ENCODE measurements at places on chromosomes 13 and 19. TPM values are rescaled to one million over a fixed set of nuclear protein-coding genes. Genes with fewer than 3 reads are reported as not detected.

- H3K27me3 ChIP-seq, result no peaks in the 10 kb centered on the region
- H3K4me1 ChIP-seq, result no peaks in the 10 kb centered on the region
- DNase-seq, result no peak
- no peak overlapping the region for H3K4me3 ChIP-seq
These were observed 38.6 kb downstream of the LIG4 start for GRCh38 chr13:108176685-108177274.

Gene PODNL1
- total RNA-seq, result 0.68 TPM

GRCh38 chr13:95386370-95386769, 85.1 kb upstream of the ABCC4 start:
- DNase-seq, result no peak
- H3K4me3 ChIP-seq, result no peak overlapping the region
- H3K4me1 ChIP-seq, result no peaks in the 10 kb centered on the region
- no peaks in the 10 kb centered on the region for H3K36me3 ChIP-seq

Gene TDRD12
- total RNA-seq, result 1.3 TPM

Gene KLK5
- not detected for total RNA-seq

- no peaks in the 10 kb centered on the region for H3K36me3 ChIP-seq
- DNase-seq, result no peak
- peaks cover 4% of the 10 kb centered on the region for H3K27me3 ChIP-seq
- peaks cover 3% of the 10 kb centered on the region for H3K4me1 ChIP-seq
These were observed 103.7 kb downstream of the RXFP2 start for GRCh38 chr13:31843044-31843443.

Gene RFPL4A
- total RNA-seq, result not detected

Gene CLDN10
- 20.7 TPM for total RNA-seq

DNA sequence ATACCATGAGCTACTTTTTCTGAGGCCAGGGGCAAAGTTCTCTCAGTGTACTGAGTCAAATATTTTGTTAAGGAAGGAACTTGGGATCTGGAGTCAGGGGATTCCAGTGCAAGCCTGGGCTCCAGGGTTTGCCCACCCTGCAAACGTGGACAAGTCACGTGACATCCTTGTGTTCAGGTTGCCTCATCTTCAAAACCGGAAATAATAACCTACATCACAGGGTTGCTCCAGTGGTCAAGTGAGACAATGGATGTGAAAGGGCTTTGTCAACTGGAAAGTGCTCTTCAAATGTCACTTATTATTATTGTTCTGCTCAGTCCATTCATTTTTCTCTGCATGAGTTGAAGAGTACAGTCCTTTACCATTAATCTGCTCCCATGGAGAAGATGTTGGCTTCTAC, 414.9 kb downstream of the COG6 start:
- DNase-seq, result no peak
- no peak overlapping the region for H3K4me3 ChIP-seq
- no peaks in the 10 kb centered on the region for H3K36me3 ChIP-seq

GRCh38 chr19:14943601-14944000, 2.3 kb downstream of the OR7C2 start:
- H3K27me3 ChIP-seq, result no peaks in the 10 kb centered on the region
- DNase-seq, result no peak
- no peak overlapping the region for H3K27ac ChIP-seq
- no peak overlapping the region for H3K4me3 ChIP-seq

Gene ZNF888
- total RNA-seq, result 12.1 TPM

Gene DPF1
- total RNA-seq, result 12.0 TPM

GRCh38 chr13:95124959-95125358, 176.3 kb downstream of the ABCC4 start:
- no peaks in the 10 kb centered on the region for H3K27me3 ChIP-seq
- H3K4me1 ChIP-seq, result no peaks in the 10 kb centered on the region
- no peaks in the 10 kb centered on the region for H3K36me3 ChIP-seq
- H3K4me3 ChIP-seq, result no peak overlapping the region

GRCh38 chr13:80116107-80116506, 224.8 kb downstream of the SPRY2 start:
- H3K4me1 ChIP-seq, result no peaks in the 10 kb centered on the region
- DNase-seq, result no peak
- no peak overlapping the region for H3K27ac ChIP-seq
- H3K27me3 ChIP-seq, result no peaks in the 10 kb centered on the region
- H3K36me3 ChIP-seq, result no peaks in the 10 kb centered on the region

- H3K4me3 ChIP-seq, result no peak overlapping the region
- peaks cover 4% of the 10 kb centered on the region for H3K4me1 ChIP-seq
- no peak for DNase-seq
- no peaks in the 10 kb centered on the region for H3K27me3 ChIP-seq
- no peak overlapping the region for H3K27ac ChIP-seq
These were observed 695.3 kb downstream of the DIAPH3 start for GRCh38 chr13:59468396-59468795.

- H3K27me3 ChIP-seq, result no peaks in the 10 kb centered on the region
- no peaks in the 10 kb centered on the region for H3K36me3 ChIP-seq
- H3K4me1 ChIP-seq, result peaks cover 21% of the 10 kb centered on the region
- DNase-seq, result no peak
- peak overlapping the region; percentile 10 for H3K27ac ChIP-seq
These were observed 98.7 kb upstream of the RNF113B start for GRCh38 chr13:98275681-98276171.

Gene KRTDAP
- total RNA-seq, result 0.87 TPM

- H3K4me1 ChIP-seq, result peaks cover 34% of the 10 kb centered on the region
- peak overlapping the region; percentile 63 for H3K4me3 ChIP-seq
- no peak for DNase-seq
- H3K27ac ChIP-seq, result peak overlapping the region; percentile 69
These were observed 189.3 kb downstream of the TM9SF2 start for GRCh38 chr13:99690426-99691174.

- no peaks in the 10 kb centered on the region for H3K27me3 ChIP-seq
- no peaks in the 10 kb centered on the region for H3K36me3 ChIP-seq
- no peak for DNase-seq
- no peaks in the 10 kb centered on the region for H3K4me1 ChIP-seq
- H3K4me3 ChIP-seq, result no peak overlapping the region
These were observed 24.2 kb downstream of the PPP1R37 start for GRCh38 chr19:45117167-45117594.

DNA sequence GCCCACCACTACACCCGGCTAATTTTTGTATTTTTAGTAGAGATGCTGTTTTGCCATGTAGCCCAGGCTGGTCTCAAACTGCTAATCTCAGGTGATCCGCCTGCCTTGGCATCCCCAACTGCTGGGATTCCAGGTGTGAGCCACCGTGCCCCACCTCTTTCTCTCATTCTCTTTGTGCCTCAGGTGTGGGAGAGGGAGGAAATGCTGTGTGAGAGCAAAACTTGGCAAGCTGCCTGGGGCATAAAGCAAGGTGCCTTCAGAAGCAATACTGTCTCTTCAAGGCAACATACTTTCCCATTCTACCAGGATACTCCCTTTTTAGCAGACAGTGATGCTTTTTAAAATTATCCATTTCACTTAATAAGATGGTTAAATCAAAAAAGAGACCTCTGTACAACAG, 53.2 kb upstream of the RFC3 start:
- no peak for DNase-seq
- H3K27me3 ChIP-seq, result no peaks in the 10 kb centered on the region
- H3K27ac ChIP-seq, result no peak overlapping the region

Gene SGCG
- not detected for total RNA-seq

DNA sequence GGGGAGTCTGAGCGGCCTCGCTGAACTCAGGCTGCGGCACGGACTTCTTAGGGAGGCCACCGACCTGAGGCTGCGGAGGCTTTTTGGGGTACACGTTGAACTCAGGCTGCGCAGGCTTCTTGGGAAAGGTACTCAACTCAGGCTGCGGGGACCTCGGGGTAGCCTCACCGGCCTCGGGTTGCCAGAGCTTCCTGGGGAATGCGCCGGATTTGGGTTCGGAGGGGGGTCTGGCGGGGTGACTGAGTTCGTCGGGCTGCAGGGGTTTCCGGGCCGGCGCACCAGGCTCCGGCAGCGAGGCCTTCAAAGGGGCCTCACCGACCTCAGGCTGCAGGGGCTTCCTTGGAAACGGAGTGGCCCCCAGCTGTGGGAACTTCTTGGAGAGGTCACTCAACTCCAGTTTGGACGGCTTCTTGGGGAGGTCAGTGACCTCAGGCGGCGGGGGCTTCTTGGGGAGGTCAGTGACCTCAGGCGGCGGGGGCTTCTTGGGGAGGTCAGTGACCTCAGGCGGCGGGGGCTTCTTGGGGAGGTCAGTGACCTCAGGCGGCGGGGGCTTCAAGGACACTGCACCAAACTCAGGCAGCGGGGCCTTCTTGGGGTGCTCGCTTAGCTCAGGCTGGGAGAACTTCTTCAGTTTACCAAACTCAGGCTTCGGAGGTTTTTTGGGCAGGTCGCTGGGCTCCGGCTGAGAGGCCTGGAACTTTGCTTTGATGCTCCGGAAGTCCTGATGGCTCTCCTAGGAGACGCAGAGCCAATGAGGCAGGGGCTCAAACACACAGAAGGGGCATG, 3.2 kb downstream of the PRAM1 start:
- H3K4me1 ChIP-seq, result no peaks in the 10 kb centered on the region
- H3K27me3 ChIP-seq, result no peaks in the 10 kb centered on the region
- H3K27ac ChIP-seq, result no peak overlapping the region
- no peaks in the 10 kb centered on the region for H3K36me3 ChIP-seq
- DNase-seq, result no peak

Gene SIGLEC8
- total RNA-seq, result not detected

GRCh38 chr13:29081036-29081435, 260.9 kb downstream of the MTUS2 start:
- no peak overlapping the region for H3K27ac ChIP-seq
- no peaks in the 10 kb centered on the region for H3K36me3 ChIP-seq
- H3K4me1 ChIP-seq, result no peaks in the 10 kb centered on the region
- H3K27me3 ChIP-seq, result no peaks in the 10 kb centered on the region

GRCh38 chr13:45434556-45435371, 16.6 kb upstream of the SLC25A30 start:
- H3K4me3 ChIP-seq, result no peak overlapping the region
- DNase-seq, result no peak
- peaks cover 2% of the 10 kb centered on the region for H3K4me1 ChIP-seq
- H3K27ac ChIP-seq, result no peak overlapping the region
- no peaks in the 10 kb centered on the region for H3K36me3 ChIP-seq

DNA sequence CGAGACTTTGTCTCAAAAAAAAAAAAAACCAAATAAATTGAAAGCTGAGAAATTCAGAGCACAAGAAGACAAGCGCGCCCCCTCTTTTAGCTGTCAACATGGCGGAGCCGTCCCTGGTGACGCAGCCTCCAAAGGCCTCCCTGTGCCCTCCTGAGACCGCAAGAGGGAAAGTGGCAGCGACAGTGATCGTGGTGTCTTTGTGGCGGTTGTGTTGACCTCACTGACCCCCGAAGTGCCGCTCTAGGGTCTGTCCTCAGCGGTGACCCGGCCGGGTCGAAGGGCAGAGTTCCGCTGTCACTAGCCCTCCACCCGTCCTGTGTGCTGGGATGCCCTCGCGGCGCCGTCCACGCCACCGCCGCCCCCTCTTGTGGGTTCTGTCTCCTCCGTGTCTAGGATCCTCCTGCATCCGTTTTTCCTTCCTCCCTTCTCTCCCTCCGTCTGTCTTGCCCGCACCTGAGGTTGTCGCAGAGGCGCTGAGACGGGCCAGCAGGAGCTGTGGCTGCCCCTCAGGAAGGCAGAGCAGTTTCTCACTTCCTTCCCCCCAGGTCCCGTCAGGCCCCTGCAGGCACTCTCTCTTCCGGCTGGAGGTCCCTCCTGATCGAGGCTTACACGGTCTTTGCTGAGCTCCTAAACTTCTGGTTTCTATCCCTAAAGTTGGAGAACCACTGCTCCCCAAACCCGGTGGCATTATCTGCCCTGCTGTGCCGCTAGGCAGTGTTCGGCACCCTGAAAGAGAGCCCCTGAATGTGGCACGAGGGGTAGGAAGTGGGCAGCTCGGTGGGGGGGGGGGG, 7.2 kb downstream of the UHRF1 start:
- H3K27me3 ChIP-seq, result no peaks in the 10 kb centered on the region
- no peaks in the 10 kb centered on the region for H3K4me1 ChIP-seq
- H3K36me3 ChIP-seq, result peaks cover 28% of the 10 kb centered on the region
- no peak overlapping the region for H3K27ac ChIP-seq
- H3K4me3 ChIP-seq, result no peak overlapping the region

- H3K27ac ChIP-seq, result no peak overlapping the region
- no peaks in the 10 kb centered on the region for H3K27me3 ChIP-seq
- DNase-seq, result peak; percentile 81
- H3K4me1 ChIP-seq, result no peaks in the 10 kb centered on the region
- no peaks in the 10 kb centered on the region for H3K36me3 ChIP-seq
These were observed 579.5 kb downstream of the UQCRFS1 start for GRCh38 chr19:28633319-28634018.

DNA sequence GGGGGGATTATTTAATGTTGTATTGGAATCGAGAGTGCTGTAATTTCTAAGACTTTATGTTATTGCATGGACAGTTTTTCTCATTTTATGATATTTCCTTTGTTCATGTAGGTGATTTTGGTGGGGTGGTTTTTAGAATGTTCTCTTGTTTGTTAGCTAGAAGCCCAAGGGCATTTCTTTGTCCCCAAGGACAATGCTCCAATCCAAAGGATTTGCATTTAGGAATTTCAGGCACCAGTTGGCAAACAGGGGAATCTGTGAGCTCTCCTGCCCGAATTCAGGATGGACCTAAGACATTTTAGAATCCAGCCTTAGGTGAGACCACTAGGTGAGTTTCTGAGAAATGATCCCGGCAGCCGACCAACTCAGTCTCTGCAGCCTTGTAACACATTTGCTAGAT, 324.9 kb downstream of the KCNRG start:
- no peaks in the 10 kb centered on the region for H3K27me3 ChIP-seq
- DNase-seq, result no peak
- no peak overlapping the region for H3K4me3 ChIP-seq
- H3K4me1 ChIP-seq, result no peaks in the 10 kb centered on the region
- no peaks in the 10 kb centered on the region for H3K36me3 ChIP-seq
- H3K27ac ChIP-seq, result no peak overlapping the region

Gene IZUMO4
- total RNA-seq, result 3.0 TPM

DNA sequence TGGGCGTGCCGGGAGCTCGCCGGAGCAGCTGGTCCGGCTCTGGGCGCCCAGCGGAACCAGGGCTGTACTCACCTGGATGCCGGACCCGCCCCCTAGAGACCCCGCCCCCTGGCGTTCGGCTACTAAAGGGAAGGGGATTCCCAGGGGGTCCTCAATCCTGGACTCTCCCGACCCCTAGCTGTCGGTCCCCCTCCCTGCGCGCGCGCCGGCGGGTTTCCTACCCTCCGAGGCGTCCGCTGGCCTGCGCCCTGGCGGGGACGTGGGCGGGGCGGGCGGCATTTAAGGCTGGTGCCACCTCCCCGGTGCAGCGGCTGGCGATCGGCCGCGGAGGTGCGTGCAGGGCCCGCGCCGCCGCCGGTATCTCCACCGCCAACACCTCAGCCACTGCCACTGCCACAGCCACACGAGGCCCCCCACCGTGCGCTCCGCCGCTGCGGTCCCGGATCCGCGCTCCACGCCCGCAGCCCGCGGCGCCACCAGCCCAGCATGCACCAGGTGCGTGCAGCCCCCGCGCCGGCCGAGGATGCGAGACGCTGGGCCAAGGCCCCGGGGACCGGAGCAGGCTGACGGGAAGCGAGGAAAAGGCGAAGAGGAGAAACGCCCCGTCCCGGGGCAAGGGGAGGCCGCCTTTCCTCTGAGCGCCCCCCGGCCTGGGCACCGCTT, at the start of gene ATP12A:
TSS of gene ATP12A (plus strand) at position 151 of the 663 bp plus-strand sequence. CDS start at position 487, 336 bp downstream.
- DNase-seq, result peak; percentile 84
- no peaks in the 10 kb centered on the region for H3K36me3 ChIP-seq
- H3K27me3 ChIP-seq, result no peaks in the 10 kb centered on the region
- H3K4me1 ChIP-seq, result peaks cover 2% of the 10 kb centered on the region
- H3K27ac ChIP-seq, result no peak within 1 kb of the TSS

Gene IL12RB1
- not detected for total RNA-seq

Measured in H9 (cell line).